ENCODE measurements at places on chromosomes 1 and 21.

DNA sequence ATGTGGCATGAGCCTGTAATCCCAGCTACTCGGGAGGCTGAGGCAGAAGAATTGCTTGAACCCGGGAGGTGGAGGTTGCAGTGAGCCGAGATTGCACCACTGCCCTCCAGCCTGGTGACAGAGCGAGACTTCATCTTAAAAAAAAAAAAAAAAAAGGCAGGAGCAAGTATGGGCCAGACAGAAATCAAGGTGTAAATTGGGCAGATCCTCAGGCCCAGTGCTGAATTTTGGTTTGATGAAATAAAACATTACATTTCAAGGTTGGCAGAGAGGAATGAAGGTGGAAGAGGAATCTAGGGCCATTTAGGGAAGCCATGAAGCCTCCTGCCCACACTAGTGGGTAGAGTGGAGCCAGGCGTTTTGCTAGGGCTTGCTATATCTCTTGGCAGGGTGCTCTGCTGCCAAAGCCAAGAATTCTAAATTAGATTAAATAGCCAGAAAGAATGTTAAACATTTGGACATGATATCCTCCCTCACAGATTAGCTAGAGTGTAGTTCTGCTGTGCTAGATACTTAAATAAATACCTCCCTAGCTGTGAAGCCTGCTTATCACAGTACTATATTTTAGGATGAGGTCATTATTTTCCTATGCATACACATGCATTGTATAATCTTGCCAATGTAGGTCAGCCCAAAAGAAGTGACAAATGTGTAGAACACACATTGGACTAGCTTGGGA is 16.6 kb upstream of the LGALS8 start:
- peak; percentile 79 for DNase-seq

GRCh38 chr21:39319814-39320332 is 6.4 kb upstream of the BRWD1 start:
- no peak for DNase-seq

DNA sequence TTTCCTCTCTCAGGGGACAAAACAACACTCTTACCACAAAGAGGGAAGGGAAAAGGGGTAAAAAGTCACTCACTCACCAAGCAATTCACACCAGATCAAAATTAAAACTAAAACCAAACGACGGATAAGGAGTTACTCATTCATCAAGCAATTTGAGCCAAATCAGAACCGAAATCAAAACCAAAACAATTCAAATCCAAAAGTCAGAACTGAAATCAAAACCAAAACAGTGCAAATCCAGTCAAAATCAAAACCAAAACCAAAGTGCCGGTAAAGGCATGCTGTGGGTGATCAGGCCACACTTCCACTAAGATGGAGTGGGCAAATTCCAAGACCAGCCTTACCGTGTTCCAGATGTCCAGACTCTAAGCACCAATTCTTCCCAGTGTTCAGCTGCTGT is 717.9 kb downstream of the AMY1C start:
- DNase-seq, result no peak

DNA sequence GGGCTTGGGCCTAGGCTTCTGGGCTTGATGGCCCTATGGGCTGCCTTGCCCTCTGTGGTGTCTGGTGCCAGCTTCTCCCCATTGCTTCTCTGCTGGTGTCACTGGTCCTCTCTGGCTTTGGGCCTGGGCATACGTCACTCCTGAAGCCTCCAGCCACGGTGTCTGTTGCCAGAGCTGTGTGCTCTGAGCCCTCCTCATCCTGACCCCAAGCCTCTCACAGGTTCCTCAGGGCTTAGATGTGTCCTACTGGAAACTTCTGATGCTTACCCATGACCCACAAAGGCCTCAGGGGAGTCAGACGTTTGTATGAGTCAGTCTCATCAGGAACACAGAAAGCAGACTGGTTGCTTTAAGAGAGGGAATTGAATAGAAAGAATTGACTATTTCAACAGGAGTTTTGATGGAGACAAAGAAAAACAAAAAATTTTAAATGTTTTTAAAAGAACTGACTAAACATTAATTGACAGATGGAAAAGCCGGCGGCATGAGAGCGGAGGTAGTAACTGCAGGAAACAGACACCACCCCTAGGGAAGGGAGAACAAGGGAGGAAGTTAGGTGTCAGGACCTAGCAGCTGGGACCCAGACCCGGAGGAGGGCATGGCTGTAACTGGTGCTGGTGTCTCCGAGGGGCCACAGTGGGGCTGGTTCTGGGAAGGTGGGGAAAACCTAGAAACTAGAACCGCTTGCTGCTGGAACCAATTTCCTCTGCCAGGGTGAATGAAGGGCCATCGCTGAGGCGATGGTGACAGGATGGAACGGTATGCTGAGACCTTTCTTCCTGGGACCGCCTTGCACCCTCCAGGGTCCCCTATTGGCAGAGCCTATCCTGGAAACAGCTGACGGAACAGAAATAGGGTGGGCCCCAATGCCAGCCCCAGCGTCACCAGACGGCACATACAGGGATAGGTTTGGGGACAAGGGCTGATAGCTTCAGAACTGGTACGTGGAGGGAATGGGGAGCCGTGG is 40.0 kb upstream of the CITED4 start:
- peak; percentile 56 for DNase-seq

GRCh38 chr1:203424861-203425662 is 50.5 kb upstream of the PRELP start:
- DNase-seq, result no peak

DNA sequence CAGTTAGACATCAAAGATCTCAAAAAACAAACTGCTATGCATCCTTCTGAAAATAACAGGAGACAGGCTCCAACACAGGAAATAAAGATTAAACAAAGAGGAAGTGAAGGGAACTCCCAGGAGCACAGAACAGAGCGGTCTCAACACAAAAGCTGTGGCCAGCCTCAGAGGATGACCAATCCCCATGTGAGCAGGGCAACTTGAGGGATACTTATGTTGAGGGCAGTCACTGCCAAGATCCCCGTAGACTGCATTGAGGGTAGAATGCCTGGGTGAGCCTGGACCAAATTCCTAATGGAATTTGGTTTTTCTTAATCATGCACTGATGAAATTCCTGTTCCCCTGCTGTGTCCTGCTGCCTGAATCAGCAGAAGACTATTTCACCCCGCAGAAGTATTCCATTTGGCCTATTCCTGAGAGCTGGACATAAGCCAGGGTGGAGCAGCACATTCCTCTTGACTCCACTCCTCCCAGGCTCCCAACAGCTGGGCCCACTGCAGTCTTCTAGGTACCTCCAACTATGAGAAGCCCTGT is 49.0 kb downstream of the JAK1 start:
- peak; percentile 96 for DNase-seq
